Activated CD4-positive, alpha-beta T cell treated with anti-CD3 and anti-CD28 coated beads, Interleukin-2, amount 50 U/mL, for 24 hours (primary cell): ENCODE measurements at places on chromosomes 11 and 22.

GRCh38 chr11:59708537-59708936 is 5.1 kb downstream of the OR10V1 start:
- DNase-seq, result no peak

- DNase-seq, result no peak
Measured at GRCh38 chr11:109708184-109708583, 286.2 kb downstream of the C11orf87 start.

DNA sequence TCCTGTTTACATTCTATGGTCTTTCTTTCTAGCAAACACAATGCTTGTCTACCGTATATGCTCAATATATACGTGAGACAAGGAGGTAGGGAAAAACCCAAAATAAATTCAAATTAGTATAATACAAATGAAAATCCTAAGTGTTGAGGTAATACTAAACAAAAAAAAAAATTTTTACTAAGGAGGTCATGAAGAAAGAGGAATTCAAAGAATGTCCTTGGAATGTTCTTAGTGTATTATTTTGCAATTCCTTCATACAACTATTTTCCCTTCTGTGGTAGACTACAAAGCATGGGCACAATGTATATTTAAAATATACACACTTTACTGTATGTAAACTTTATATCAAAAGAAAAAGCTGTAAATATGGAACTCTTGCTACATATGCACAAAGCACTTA is 36.4 kb downstream of the PIK3C2A start:
- DNase-seq, result no peak

DNA sequence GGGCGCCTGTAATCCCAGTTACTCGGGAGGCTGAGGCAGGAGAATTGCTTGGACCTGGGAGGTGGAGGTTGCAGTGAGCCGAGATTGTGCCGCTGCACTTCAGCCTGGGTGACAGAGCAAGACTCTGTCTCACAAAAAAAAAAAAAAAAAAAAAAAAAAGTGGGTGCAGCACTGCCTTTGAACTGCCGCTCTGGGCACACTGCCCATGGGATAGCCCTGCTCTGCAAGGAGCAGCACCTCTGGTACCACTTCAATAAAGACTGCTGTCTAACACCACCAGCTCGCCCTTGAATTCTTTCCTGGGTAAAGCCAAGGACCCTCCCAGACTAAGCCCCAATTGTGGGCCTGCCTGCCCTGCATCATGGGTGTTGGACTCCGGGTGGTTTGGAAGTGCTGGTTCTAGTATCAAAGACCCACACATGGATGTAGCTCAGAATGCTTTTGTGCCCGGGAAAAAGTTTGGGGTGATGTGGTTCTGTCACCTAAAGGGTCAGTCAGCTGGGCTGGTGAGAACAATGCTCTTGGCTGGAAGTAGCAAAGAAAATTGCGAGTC is 444.3 kb downstream of the TBC1D22A start:
- no peak for DNase-seq

- DNase-seq, result no peak
Measured at GRCh38 chr11:106706355-106706754, 311.9 kb downstream of the GUCY1A2 start.

- no peak for DNase-seq
Measured at GRCh38 chr11:35905646-35906276, 38.1 kb upstream of the LDLRAD3 start.

GRCh38 chr11:45050111-45050510 is 96.3 kb upstream of the PRDM11 start:
- no peak for DNase-seq

DNA sequence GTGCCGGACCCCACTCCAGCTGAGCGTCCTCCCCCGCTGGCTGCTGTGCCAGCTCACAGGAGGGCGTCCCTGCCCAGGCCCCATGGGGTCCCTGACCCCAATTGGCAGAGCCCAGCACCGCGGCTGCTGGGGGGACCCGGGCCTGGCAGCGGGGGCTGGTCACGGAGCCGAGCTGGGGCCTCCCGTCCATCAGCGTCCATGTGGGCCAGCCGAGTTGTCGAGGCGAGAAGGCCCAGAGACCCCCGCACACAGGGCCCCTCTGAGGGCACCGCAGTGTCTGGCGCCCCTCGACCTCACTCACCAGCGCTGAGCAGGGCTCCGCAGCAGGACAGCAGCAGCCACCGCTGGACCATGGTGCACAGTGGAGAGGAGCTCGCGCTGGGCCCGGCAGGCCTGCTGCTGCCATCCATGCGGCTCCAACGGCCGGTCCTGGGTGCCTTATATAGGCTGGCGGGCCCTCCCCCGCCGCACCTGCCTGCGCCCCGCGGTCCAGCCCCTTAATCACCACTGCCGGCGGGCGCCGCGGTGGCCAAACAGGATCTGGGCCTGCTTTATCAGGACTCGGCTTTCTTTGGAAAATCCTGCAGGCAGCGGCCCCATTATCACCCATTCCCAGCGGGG is at the start of gene MUC6:
TSS of gene MUC6 (minus strand) at position 416 of the 621 bp plus-strand sequence. CDS start at position 353, 63 bp downstream.
- no peak for DNase-seq

- no peak for DNase-seq
Measured at GRCh38 chr11:126926376-126926791, 74.2 kb downstream of the KIRREL3 start.

DNA sequence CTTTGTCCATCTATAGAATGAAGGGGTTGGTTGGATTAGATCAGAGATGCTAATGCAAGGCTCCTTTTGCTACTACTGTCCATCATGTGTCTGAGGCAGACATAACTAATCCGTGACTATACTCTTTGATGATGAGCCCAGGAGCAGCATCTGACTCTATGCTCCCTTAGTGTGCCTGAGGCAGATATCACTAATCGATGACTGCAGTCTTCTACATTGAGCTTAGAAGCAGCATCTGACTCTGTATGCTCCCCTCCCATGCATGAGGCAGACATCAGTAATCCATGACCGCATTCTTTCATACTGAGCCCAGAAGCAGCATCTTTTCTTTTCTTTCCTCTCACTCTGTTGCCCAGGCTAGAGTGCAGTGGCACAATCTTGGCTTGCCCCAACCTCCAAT is 4.2 kb downstream of the TCN2 start:
- DNase-seq, result no peak

- DNase-seq, result no peak
Measured at GRCh38 chr11:46127150-46127638, 5.9 kb upstream of the PHF21A start.

GRCh38 chr22:36991206-36991605 is 28.0 kb downstream of the TST start:
- no peak for DNase-seq

DNA sequence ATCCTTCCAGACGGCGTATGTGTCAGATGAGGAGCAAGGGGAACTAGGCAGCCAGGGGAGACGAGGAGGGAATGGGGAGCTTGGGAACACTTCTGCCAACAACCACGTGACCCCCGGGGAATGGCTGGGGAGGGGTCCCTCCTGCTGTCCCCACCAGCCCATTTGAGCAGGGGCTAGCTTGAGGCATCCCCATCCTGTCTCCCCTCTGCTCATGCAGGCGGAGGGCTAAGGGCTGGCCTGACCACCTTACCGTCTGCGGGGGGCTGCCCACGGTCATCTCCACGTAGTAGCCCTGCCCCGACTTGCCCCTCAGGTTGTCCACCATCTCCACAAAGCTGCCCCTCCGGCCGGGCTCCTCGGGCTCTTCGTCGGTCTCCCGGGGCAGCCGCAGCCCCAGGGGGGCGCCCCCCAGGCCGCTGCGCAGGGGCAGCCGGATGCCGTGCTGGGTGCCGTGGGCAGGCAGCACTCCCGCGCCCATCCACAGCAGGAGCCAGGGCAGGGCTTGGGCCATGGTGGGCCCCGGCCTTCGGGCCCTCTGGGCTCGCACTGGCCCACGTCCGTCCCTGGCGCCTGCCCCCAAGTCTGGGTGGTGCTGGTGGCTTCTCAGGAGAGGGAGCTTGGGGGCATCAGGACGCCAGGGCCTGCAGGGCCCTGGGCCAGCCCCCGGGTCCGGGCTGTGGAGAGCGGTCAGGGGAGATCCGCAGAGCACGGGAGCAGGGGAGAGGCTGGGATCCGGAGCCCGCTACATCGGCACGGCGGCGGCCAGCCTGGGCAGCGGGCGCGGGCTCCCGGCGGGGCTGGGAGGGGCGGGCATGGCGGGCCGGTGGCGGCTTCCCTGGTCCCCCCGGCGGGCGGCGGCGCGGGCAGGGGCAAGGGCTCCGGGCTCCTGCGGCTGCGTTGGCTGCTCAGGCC is 515 bp downstream of the BACE1 start:
- DNase-seq, result no peak

- no peak for DNase-seq
Measured at GRCh38 chr22:17368554-17369438, 464 bp upstream of the CECR2 start.

GRCh38 chr11:134667175-134667500 is 255.1 kb upstream of the B3GAT1 start:
- DNase-seq, result no peak

GRCh38 chr11:103682318-103683184 is 353.9 kb upstream of the DDI1 start:
- DNase-seq, result no peak

DNA sequence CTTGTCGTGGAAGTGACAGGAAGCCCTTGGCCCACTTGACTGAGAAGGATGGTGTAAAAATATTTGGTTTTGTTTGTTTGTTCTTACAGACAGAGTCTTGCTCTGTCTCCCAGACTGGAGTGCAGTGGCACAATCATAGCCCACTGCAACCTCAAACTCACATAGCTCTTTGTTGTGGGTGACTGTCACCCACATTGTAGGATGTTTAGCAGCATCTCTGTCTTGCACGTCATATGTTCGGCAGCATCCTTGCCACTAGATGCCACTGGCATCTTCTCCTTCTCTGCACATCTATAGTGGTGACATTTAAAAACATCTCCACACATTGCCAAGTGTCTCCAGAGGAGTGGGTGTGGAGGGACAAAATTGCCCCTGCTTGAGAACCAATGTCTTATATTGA is 56.8 kb downstream of the PRR5L start:
- peak; percentile 15 for DNase-seq

DNA sequence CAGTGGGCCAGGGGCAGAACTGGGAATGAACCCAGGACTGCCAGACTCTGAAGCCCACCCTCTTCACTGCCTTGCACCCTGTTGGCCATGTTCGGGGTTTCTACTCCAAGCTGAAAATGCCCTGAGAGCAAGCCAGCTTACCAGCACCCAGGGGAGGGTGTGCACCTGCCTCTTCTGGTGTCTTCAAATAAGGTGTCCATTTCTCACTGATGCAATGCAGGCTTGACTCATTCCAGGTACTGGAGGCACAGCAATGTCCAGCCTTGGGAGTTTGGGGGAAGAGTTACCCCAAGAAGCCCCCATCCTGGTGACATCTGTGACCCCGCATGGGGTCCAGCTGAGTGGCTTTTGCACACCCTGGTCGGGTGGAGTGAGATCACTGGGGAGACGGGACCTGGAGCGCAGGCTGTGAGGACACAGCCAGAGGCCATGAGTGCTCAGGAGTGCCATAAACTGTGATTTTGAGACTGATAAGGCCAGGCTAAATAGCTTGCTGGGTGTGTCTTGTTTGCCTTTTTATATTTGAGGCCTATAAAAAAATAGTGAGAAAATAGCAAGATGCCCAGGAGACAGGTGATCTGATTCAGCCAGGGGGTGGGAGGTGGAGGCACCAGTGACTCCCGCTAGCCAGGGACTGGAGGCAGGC is 4.6 kb upstream of the CERK start:
- no peak for DNase-seq

DNA sequence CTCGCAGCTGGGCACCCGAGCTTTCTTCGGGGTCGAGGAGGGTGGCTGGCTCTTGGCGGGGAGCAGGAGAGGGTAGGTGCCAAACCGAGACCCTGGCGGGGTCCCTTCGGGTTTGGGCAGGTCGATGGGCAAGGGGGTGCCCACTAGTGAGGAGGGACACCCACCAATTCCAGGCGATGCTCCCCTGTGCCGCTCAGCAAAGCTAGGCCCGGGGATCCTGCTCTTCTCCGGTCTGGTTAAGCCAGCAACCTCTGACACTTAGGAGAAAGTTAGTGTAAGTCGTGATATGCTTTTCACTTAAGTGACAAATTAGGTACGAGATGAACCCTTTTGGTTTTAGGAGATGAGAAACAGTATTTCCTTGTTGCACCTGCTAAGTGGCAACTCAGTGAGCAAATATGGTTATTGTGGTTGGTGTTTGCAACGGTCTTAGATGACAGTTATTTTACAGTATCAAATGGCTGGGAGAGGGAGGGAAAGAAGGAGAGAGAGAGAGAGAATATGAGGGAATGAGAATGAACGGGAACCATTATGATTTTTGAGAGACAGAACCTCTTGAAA is 565 bp downstream of the NUCB2 start:
- DNase-seq, result no peak

- no peak for DNase-seq
Measured at GRCh38 chr22:47445212-47445611, 682.8 kb downstream of the TBC1D22A start.

DNA sequence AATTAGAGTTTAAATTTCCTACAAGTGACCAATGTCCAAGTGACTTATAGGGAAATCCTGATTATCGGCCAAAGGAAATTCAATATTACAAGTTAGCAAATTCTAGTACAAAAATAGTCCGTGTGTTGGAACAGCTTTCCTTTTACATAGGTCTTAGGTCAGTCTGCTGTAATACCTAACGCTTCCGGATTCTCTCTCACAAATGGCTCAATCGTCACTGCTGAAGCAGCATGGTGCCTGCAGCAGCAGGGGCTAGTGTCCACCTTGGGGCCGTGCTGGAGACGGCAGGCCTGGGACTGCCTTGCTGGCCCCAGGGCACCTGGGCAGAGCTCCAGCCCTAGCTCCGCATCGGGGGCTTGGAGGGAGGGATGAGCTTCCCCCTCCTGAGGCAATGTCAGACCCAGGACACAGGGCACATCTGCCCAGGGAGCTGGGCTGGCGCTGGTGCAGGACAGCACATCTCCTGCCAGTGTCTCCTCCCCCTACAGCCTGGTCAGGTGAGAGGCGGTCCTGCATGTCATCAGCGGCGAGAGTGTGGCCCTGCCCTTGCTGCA is 39.4 kb upstream of the CLTCL1 start:
- no peak for DNase-seq

- no peak for DNase-seq
Measured at GRCh38 chr11:76682684-76683083, 12.1 kb upstream of the LRRC32 start.

DNA sequence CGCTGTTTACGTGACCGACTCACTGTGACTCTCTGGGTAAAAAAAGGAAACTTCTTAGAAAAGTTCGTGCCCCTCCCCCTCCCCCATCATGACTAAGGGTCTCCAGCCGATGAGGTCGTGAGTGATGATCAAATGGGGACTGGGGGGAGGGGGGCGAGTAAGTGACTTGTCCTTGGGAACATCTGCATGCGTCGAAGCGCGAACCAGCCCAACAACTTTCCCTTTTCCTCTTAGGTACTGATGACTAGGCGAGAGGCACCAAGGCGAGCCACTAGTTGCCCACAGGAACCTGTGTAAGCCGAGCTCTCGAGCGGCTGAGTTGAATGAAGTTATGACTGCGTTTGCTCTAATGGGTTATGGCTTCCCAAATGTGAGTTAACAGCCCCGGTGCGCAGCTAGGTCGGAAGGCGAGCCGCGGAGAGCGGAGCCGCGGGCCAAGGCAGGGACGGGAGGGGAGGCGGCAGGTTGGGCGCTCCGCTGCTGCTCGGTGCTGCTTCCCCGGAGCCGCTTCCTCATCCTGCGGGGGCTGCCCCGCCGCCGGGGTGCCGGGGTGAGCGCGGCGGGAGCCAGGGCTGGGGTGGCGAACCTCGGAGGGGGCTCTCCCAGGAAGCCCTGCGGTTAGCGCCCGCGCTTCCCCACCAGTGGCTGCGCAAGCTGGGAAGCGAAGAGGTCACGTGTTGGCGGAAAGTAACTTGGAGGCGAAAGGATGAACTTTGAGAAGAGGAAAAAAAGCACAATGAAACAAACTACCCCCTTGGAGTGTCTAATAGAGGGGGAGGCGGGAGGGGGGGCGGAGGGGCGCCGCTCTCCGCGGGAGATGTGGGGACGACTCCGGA is 22.1 kb upstream of the BDNF start:
- no peak for DNase-seq
